ENCODE measurements at places on chromosomes 12 and 14.

DNA sequence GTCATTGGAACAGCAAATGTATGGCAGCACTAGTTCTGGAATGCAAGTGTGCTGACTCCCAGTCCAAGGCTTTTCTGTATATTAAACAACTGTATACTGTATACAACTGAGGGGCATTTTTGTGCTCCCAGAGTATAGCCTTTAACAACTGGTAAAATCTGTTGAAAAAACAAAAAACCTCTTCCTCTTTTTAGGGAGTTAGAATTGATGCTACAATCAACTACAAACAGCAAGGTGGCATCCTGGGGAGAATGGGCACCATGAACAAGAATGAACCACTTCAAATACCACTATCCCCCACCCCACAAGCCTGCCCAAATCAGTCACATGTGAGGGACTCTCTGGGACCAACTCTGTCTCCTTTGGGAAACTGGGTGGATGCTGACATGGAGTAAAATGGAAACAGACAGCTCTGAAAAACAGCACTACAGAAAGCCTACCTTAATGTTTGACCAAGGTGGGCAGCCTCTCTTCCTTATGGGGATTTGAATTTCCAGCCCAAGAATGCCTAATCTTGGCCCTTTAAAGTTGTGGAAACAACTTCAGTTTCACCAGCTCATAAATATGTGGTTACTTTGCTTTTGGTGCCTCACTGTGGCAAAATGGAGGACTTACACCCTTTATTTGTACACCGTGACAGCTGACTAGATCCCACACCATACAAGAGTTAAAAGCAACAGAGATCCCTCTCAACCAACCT lies 7.5 kb downstream of the VTI1B start:
- peak; percentile 5 for DNase-seq

- DNase-seq = no peak
Observed at GRCh38 chr12:24852420-24852819, 96.5 kb downstream of the BCAT1 start.

DNA sequence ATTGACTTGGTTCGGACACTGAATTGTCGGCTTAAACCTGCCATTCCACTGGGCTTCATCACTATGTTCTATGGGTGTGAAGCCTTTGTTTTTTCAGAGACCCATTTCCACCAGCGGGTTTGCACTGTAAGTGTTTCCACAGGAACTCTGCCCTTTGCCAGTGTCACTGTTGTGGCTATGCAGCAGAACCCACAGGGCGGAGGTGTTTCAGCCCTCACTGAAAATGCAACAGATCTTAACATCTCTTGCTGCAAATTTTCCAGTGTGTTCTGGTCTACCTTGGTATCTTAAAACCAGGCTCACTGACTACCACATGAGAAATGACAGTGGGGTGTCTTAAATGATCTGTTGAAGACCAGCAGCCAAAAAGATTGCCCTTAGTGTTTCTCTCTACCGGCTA lies 21.1 kb downstream of the PRKCH start:
- DNase-seq = no peak

DNA sequence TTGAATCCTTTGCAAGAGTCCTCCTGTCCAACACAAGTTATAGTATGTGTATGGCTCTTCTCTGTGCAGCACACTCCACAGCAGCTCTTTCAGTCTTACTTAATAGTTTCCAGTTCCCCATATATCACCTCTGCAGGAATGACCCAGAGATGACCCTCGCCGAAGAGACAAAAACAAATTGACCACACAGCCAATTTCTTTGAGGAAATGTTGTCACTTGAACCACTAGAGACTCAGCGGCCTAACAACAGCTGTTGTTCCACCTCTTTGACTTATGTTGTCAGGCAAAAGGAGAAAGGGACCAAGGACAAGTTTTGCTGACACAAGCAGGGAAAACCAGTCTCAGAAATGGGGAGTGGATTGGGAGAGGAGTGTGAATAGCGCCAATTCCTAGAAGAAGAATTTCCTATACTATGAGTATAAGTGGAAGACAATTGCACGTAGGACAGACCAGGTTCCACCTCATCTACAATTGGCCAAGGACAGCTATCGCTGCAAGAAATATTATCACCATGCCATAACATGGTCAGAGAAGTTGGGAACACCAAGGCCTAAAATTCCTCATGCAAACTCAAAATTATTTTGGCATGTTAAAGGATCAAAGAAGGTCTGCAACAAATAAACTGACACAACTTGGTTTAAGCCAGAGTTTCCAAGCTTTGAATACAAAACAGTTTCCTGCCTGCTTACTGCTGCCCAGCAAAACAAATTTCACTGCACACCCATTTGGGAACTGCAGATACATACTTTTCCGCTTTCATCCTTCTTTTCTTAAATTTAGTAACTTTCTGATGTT lies 41.7 kb upstream of the ITPR2 start:
- DNase-seq = no peak

- DNase-seq = no peak
Observed at GRCh38 chr14:61102549-61103466, 121.8 kb downstream of the SLC38A6 start.

- DNase-seq = no peak
Observed at GRCh38 chr12:119159844-119160243, 18.9 kb upstream of the HSPB8 start.

DNA sequence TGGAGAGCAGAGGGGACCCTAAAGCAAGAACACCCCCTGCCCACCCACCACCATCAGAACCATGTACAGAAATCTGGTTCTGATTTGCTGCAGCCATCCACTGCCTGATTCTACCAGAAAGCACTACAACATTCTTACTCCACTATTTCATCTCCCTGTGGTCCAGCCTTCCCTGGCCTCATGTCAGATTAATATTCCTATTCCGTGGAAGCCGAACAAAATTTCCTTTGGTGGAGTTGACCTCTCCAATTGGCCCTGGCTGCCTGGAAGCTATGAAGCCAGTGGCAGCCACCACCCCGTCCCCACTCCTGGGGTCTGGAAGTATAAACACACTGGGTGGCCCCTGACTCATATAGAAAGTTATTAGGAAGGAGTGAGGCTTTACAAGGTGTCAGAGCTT lies 60.2 kb downstream of the ANO2 start:
- no peak for DNase-seq

DNA sequence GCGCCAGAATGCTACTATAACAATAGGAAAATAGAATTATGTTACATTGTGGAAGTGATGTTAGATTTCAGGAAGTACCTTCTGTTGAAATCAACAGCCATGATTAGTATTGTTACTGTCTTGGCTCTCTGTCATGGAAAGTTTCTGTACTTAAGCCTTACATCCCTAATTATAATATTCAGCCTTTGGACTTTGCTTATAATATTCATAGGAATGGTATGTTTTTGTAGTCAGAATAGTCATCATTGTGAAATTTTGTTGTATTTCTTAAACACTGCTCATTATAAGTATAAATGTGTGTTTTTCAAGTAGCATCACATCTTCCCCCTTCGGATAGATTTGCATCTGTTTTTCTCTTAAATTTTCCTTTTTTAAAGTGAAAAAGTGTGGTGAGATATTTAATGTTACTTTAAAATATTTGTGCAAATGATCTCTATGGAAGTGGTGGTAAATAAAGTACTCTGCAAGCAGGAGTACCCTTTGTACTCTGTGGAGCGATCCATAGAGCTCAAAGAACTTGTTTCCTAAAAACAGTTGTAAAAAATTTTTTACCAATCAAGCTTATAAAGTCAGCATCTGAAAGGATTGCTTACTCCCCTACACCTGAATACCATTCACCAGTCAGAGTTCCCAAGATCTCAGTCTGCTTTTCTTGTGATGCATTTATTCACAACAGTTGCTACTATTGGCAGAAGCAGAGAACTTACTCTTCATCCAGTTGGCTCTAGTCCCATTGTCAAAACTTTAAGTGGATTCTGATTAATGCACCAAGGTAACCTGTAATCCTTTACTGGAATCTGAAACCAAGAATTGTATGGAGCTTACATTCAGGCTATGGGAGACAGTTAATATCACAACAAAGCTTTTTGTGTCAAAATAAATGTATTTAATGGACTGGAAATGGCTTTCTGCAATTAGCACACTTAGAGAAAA lies 87.8 kb downstream of the RIC8B start:
- no peak for DNase-seq

DNA sequence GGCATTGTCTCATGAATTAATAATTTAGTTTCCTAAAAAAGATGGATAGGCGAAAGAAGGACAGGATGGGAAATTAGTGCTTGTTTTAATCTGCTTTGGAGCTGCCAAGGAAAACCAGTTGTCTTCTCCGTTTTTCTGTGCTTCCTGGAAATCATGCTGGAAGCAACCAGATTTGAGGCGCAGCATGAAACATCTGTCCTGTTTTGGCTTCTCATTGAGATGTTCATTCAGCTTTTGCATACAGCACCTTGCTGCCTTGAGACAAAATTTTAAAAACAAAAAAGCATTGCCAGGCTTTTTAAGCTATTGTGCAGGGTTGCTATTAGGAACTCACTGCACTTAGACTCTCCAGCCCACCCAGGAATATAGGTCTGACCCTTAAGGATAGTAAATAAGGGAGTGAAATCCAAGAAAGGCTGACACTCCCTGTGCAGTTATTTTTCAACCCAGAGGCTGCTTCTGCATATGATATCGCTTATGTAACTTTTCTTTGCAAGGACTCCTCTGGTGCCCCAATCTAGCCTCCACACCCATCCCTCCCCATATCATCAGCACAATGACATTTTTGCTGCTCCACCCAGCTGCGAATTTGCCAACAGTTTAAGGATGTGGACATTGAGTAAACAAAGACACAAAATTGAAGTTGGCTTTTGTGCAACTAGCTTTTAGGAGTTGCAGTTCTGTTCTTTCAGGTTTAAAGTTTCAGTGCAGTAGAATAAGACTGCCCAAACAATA lies 46.9 kb upstream of the MDM1 start:
- DNase-seq = no peak

GRCh38 chr12:112916270-112916669 lies 9.5 kb downstream of the OAS1 start:
- no peak for DNase-seq

DNA sequence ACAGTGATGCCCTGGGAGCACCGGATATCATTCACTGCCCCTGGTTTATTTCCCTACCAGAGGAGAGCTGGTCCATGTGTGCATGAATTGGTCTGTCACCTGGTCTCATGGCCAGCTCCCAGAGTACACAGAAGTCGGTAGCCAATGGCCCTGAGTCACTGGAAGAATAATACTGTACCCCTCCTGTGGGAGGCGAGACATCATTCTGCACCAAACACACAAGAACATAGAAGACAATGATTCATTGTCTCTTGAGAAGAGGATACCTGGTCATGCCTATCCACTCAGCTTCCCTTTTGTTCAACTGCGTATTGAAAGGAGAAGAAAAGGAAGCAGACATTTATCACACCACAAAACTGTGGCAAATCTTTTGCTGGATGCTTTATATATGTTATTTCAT lies 216.2 kb downstream of the DPF3 start:
- DNase-seq = no peak

DNA sequence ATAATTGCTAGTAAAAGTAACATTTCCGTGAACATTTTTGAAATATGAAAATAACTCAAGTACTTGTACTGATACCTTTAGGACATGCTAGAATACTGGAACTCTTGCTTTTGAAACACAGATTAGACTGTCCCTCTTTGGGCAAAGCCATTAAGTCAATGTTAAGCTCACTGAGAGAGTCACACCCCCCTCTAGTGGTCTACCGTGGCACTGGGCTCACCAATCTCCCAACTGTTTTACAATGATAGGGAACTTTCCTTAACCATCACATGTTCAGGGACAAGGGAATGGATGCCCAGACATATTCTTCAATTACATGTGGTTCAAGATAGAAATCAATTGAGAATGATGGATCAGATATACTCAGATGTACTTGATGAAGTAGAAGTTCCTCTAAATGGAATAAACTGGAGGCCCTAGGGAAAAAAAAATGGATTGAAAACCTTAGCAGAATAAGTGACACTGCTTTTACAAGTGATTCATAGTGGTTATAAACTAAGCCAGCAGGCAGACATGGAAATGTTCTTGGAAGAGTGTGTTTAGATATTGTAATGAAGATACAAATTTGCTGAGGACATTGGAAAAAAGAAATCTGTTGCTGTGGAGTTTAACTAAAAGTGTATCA lies 17.8 kb downstream of the NANOG start:
- DNase-seq = no peak

DNA sequence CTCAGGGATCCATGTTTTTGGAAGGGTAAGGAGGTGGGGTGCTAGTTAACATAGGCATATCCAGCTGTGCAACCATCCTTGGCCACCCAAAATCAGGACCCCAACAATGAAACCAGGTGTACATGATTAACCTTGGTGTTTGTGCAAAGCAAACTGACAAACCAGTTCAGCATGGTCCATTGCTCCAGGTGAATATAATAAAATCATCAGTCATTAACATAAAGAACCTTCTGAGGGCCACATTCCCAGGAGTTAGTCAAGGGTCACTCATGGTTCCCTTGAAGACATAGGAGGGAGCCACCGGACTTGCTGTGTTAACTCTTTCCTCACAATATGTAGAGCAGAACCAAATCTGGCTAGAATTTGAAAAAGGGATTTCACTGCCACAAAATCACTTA lies 17.8 kb downstream of the SLC38A2 start:
- no peak for DNase-seq
